ENCODE measurements at places on chromosomes 2 and 18.

- DNase-seq, result no peak
These were observed 23.1 kb upstream of the RBMS1 start for GRCh38 chr2:160516547-160517365.

- no peak for DNase-seq
These were observed 247.7 kb downstream of the ICOS start for GRCh38 chr2:204184226-204184625.

- no peak for DNase-seq
These were observed 202.1 kb upstream of the MEX3C start for GRCh38 chr18:51399491-51400122.

DNA sequence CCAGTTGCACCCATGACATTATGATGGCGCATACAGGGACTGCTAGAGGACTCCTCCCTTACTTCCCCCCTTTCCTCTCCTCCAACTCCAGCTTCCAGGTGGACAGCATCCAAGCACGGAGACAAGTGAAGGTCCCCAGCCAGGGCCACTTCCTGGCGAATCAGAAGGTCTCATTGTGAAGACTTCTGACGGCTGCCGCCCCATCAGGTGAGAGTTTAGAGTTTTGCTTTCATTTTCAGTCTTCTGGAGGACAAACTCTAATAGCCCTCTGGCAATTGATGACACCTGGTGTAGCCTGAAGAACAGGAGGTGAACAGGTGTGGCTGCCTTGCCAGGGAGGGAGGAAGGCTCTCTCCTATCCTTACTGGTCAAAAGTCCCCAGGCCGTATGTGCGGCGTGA lies 77.3 kb upstream of the KCNH7 start:
- DNase-seq, result no peak

- DNase-seq, result no peak
These were observed 270.9 kb downstream of the ATAD2B start for GRCh38 chr2:23655934-23656596.

GRCh38 chr2:136013136-136013685 lies 27.8 kb upstream of the DARS1 start:
- DNase-seq, result no peak

- DNase-seq, result no peak
These were observed 14.8 kb downstream of the FBXO48 start for GRCh38 chr2:68452158-68452900.

DNA sequence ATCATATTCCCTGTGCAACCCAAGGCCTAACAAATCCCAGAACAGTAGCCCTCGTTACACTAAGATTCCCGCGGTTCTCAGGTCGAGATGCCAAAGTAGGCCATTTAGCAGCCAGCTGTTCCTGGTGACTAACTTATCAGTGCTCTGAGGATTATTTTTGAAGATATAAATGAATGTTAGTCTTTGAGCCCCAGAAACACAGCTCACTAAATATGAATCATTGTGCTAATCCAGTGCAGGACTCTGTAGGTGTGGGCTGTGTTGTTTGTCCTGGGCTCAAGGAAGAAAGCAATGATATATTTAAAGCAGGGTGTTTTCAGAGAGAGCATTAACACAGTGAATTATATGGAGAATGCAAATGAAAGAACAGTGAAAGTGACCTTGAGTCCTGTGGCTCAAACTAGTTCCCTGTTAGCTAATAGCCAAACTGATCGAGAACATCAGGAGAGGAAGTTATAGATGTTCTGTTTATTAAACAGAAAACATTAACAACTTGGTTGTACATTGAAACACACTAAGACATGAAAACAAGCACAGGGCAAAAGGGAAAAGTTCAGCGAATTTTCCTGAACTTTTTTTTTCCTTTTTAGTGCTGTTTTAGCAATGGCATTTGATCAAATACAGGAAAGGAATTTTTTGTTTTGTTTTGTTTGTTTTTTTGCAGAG lies 228.3 kb downstream of the RNF152 start:
- no peak for DNase-seq

GRCh38 chr18:24726727-24727492 lies 266.5 kb downstream of the HRH4 start:
- peak; percentile 63 for DNase-seq

- peak; percentile 99 for DNase-seq
These were observed 39.4 kb downstream of the CMPK2 start for GRCh38 chr2:6826081-6826913.

DNA sequence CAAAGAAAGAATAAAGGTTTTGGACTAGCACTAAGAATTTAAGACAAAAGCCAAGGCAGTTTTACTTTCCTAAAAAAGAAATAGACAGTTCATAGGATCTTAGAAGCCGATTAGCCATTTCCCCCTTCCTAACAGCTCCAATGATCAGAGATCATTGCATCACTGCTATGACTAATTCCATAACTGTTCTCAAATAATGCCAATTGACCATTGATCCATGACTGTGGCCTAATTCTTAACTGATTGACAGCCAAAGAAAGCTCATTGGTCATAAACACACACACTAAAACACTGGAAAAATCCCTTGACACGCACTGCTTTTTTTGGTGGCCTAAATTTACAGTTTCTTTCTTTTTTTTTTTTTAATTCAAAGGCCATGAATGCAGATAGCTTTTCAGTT lies 345.0 kb upstream of the ACVR2A start:
- DNase-seq, result no peak

- peak; percentile 69 for DNase-seq
These were observed 101.7 kb downstream of the AGAP1 start for GRCh38 chr2:235595422-235596010.

- DNase-seq, result peak; percentile 47
These were observed 19.2 kb upstream of the IL36G start for GRCh38 chr2:112958428-112959108.

DNA sequence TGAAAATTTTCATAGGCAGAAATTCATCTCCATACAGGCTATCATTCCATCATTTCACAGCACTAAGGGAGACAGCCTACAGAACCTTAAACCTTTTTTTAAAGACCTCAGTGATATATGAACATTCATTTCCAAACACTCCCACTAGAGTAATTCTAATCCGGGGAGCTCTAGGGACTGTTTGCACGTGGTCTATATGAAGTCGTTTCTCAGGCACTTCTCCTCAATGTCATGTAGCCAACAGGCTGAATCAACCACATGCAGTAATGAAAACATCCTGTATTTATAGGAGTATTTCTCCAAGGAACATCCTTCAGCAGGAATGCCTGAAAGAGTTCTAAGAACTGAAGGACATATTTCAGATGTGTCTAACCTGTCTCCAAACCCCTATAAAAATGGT lies 97.3 kb upstream of the CREB1 start:
- DNase-seq, result no peak

- no peak for DNase-seq
These were observed 4.0 kb downstream of the NT5DC4 start for GRCh38 chr2:112724591-112725525.

DNA sequence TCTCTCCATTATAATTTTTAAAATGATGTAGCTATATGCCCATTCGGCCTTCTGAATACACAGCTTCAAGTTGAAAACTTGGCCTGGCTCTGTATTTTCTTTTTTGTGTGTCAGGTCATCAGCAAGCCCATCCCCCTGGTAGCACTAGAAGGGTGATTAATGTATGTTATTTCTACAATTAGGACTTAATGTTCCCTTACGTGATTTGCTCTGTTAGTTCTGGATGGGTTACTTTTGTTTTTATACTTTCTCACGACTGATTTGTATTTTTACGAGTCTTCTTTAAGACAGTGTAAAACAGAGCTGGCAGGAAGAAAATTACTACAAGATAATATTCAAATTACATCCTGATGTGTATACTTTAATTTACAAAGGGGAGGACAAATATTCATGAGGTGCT lies 88.4 kb upstream of the RGPD4 start:
- DNase-seq, result no peak

DNA sequence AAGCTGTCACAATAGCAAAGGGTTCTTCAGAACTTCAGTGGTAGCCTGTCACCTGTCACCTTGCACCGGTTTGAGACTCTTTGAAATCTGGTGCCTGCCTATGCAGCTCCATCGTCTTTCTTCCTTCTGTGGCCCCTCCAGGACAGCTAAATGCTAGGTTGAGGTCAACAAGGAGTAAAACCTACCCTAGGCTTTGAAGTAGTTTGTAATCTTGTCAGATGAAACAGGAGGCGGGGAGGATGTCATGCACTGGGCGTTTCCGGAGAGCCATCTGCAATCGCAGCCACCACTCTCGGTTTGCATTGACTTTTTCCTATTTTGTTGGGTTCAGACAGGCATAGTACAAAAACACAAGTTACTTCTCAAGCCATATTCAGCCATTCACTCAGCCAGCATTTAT lies 116.7 kb downstream of the LPIN1 start:
- DNase-seq, result no peak

- peak; percentile 66 for DNase-seq
These were observed 24.3 kb upstream of the VIT start for GRCh38 chr2:36672199-36672598.

DNA sequence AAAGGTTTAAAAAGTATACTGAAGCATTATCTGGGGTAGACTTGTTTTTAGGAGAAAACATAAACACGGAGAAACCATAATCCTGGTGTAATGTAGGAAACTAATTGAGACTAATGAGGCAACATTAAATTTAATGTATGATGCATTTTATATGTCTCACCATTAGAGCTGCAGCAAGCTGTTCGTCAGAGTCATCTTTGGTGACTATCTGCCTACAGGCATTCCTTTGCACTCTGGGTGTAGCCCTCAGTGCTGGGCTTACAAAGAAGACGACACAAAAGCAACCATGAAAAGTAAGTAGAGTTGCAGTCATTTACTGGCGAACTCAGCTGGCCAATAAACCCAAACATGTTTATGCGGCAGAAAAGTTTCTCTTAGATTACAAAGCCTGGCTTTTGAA lies 415.3 kb upstream of the ZEB2 start:
- DNase-seq, result no peak

GRCh38 chr2:62550461-62550860 lies 44.5 kb upstream of the TMEM17 start:
- no peak for DNase-seq

DNA sequence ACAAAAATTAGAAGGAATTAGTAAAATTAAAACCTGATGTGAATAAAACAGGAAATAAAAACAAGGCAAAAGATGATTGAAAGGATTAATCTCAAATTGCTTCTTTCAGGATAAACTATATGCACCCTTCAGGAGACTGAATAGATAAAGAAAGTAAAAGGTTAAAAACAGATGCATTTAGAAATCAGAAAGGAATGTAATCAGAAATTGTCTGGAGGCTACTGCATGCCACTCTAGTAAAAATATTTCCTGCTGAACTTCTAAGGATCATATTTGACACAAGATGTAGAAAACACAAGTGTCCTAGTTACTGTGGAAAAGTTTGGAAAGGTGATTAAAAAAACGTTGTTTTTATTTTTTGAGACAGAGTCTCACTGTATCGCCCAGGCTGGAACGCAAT lies 16.2 kb downstream of the CHCHD5 start:
- no peak for DNase-seq

- DNase-seq, result no peak
These were observed 225.7 kb downstream of the ACKR3 start for GRCh38 chr2:236795169-236795860.

DNA sequence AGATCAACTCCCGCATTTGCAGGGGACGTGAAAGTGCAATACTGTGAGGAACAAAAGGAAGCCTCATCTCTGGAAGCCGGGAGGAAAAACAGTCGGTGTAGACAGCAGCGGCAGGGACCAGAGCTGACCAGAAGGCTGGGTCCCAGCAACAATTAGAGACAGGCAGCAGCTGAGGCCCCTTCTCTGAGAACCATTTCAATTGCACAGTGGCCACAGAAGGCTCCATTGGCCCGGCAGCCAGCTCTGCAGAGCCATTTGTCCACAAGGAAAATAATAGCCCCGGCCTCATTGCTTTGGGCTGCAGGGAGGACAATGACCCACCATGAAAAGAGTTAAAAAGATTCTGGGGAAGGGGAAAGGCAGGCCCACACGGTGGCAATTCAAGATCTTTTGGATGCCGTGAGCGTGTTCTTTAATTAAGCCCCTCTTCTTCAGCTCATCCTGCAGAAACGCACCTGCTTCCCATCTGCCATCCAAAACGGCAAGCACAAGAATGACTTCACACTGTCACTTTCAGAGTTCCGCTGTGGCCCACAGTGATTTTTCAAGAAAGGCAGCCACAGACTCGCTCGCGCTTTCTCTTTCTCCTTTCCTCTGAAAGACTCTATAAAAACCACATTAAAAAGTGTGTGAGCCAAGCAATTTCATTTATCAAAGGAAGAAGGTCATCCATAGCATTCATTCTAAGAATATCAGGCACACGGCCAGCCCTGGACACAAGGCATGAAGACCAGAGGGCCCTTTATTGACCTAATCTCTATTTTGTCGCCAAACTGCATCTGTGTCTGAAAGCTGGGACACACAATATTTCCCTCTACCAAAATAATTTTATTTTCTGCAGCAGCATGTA lies 293.6 kb downstream of the SOX11 start:
- DNase-seq, result no peak

GRCh38 chr2:46332686-46333281 lies 35.6 kb downstream of the EPAS1 start:
- no peak for DNase-seq

DNA sequence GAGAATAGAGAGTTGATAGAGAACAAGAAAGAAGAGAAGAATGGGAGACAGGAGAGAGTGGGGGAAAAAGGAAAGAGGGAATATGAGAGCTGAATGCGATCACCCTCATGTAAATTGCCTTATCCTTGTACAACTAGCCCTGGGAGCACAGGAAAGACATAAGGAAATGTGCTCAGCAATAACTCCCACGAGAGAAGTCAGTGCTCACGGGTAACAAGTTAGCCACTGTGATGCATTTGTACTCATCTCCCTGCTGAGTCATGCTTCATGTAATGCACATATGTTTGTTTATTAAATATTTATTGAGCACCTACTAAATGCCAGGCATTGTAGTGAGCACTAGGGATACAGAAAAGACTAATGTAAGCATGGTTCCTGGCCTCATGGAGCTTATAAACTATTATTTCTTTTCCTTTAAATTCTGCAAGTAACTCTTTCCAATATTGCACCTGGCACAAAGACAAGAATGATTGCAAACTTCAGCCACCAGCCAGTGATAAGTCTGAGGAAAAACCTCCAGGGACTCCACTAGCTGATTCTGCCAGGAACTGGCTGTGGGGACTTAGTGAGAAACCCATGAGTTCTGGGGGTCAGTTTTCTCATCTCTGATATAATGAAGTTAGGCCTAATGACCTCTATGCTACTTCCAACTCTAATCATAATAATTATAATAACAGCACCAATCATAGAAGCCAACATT lies 124.1 kb downstream of the LNPK start:
- no peak for DNase-seq

GRCh38 chr2:59206361-59206760 lies 965.2 kb upstream of the FANCL start:
- no peak for DNase-seq

DNA sequence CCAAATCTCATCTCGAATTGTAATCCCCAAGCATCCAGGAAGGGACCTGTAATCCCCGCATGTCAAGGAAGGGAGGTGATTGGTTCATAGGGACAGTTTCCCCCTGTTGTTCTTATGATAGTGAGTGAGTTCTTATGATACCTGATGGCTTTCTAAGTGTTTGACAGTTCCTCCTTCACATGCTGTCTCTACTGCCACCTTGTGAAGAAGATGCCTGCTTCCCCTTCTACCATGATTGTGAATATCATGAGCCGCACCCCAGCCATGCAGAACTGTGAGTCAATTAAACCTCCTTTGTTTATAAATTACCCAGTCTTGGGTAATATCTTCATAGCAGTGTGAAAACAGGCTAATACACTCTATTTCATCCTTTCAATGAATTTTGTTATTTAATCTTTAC lies 446.7 kb downstream of the RNF144A start:
- no peak for DNase-seq

- peak; percentile 2 for DNase-seq
These were observed 67.5 kb downstream of the CSRNP3 start for GRCh38 chr2:165536851-165537499.
